ENCODE measurements at places on chromosomes 3 and 15.
A peak's percentile ranks its signal among the peaks of the same experiment; 100 is the strongest.

DNA sequence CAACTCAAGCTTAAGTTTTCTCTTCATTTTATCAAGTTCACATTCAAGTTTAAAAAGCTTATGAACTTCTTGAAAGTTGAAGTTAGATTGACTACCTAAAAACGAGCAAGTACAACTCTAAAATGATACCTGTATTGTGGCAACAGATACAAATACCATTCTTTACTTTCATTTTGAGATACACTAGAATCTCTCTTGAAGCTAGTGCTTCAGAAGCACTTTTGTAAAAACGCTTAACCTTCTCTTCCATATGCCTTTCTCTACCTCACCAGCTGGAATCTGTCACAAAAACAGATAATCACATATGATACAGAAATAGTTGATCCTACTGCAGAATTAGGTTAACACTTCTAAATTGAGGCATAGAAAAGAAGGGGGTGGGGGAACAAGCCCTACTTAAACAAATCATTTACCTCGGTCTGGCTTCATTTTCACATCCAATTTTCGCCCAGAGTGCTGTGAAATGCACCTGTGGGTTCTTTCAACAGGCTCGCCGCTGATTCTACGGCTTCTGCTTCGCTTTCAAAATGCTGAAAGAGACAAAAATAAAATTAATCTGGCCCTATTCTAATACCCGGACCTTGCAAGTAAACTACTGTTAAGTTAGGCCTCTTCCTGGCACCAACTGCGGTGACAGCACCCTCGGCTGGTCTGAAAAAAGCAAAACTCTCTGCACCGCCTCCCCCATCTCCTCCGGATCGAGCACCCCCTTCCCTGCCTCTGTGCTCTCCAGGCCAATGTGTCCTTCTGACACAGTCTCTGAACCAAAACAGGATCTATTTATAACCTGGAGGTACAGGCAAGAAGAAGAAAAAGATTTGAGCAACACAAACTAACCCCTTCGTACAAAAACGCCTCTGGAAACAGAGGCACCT is 1.4 kb downstream of the ATOSA start:
- DNase-seq, result no peak

DNA sequence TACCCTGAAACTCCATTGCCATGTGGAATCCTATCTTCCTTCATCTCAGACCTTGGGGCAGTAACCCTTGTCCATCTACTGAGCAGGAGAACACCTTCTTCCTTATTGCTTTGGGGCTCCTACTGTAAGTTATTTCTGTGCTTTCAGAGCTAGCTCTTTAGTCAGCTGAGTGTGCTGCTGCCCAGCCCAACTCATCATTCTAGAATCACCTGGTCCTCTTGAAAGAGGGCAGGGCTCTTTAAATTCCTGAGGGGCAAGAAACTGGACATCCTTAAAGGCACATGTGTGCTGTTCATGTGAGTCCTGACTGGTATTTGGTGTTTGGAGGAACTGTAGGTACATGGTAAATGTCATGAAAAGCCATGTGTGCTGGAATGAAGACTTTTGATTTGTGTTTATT is 140.9 kb downstream of the ARNT2 start:
- DNase-seq, result no peak

DNA sequence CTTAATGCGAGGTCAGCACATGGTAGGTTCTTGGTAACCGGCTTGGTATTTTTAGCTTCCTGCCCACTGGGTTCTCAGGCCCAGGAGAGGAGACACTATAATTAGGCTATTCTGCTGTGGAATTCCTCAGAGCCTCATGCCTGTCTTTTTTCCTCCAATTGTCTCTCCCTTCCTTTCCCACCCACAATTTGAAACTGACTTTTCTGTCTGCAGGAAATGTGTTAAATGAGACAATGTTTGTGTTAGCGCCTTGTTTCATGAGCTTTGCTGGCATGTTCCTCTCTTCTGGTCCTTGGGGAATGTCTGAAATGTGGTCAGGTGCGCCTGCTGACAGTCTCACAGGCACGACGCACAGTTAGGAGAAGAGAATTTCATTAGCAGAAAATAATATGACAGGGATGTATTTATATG is 223.6 kb upstream of the CTNNB1 start:
- no peak for DNase-seq

- no peak for DNase-seq
Observed at GRCh38 chr3:164377466-164377865, 700.8 kb downstream of the SI start.

- DNase-seq, result no peak
Observed at GRCh38 chr15:51374131-51374530, 32.7 kb downstream of the GLDN start.

DNA sequence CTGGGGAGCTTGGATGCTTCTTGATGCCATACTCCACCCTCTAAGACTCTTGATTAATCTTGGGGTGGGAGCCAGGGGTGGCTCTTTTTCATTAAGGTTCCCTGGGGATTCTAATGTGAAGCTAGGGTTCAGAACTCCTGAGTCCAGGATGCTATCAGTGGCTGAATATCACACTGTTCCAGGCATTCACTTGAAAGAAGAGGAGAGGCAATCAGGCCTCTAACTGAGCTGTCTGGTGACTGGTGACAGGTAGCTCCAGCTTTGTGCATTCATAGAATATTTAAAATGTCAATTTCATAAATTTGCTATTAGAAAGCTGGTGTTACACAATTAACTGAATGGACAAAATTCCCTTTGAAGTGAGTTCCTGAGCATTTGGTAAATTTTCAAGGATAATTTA is 139.0 kb downstream of the CHDH start:
- no peak for DNase-seq

- DNase-seq, result peak; percentile 11
Observed at GRCh38 chr3:4633078-4634004, 140.2 kb downstream of the ITPR1 start.

GRCh38 chr15:79157631-79158592 is 67.3 kb upstream of the RASGRF1 start:
- no peak for DNase-seq

DNA sequence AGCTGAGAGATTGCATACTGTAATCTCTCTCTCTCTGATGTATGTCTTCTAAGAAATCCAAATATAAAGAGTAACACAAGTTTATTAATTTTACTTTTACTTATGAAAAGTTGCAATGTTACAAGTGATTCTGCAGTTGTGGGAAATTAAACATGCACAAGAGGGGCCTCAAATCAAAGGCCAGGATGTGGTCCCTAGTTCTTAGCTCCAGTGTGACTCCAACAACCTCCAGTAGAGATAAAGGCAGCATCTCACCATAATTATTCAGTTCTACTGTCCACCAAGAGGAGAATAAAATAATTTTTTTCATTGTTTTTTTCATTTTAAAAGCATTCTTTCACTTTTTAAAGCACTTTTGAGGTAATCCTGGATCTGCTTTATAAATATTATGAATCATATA is 223.3 kb downstream of the RAP2B start:
- DNase-seq, result no peak

DNA sequence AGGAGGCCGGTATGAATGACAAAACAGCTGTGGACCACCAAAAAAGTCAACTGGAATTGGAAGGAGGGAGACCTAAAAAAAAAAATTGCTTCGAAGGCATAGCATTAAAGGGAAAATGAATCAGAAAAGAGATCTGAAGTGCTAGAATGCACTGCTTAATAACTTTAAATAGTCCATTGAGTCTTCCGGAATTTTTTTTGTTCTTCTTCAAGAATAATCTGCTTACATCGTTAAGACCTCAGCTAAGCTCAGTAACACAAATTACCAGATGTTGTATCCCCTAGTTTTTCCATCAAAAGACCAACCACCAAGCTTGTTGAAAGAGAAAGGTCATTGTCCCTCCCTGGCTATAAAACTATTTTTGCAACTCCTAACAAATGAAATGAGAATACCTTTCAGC is 560.5 kb downstream of the NR2F2 start:
- DNase-seq, result no peak

GRCh38 chr15:94387849-94388441 is 156.6 kb downstream of the MCTP2 start:
- DNase-seq, result no peak

DNA sequence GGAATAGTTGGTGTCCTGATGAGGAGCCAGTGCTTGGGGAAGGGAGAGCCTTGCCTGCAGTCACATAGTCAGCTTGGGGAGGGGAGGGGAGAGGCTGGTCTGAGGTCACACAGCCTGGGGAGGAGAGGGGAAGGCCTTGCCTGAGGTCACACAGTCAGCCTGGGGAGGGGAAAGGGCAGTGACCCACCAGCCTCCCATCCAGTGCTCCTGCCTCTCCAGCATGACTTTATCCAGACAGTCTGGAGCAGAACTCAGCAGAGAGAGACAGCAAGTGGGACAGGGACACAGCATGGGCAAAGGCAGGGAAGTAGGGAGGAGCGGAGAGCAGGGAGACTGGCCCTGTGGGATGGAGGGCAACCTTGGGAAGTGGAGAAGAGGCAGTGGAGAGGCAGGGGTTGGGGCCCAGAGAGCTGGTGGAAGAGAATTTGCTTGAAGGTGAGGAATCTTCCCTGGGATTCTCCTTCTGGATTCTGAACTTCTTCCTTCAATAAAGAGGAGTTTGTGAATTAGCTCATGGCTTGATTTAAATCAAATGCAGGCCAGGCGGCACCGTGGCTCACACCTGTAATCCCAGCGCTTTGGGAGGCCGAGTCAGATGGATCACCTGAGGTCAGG is 64.5 kb downstream of the CORO2B start:
- DNase-seq, result no peak

DNA sequence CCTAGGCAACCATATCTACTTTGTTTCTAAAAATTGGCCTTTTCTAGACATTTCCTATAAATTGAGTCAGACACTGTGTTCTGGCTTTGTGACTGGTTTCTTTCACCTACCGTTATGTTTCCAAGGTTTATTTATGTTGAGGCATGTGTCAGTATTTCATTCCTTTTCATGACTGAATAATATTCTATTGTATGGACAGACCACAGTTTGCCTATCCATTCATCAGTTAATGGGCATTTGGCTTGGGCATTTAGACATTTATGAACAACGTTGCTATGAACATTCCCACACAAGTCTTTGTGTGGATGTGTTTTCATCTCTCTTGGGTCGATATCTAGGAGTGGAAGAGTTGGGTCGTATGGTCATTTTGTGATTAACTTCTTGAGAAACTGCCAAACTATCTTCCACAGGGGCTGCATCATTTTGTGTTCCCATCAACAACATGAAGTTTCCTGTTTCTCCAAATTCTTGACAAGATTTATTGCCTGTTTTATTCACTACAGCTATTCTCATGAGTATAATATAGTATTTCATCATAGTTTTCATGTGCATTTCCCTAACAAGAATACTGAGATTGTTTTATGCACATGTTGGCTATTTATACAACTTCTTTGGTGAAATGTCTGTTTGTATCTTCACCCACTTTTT is 3.5 kb upstream of the EFCC1 start:
- no peak for DNase-seq

DNA sequence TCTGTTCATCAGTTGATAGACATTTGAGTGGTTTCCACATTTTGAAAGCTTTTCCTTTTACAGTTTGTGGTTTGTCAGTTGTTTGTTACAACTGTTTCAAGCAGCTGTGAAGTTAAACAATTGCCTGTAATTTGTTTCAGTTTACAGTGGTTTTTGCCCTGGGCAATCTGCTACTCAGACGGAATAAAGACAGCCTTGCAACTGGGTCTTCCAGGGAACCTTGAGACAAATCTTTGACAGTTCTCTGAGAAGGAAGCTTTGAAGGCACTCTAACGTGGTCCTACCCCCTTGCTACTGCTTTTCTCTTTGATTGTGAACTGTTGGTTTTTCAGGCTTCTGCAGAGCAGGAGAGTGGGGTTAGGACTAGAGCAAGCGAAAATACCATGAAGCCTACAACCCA is 28.0 kb downstream of the LRRC28 start:
- no peak for DNase-seq

All from SIG-M5 (cell line).